ENCODE measurements at places on chromosomes 6 and 20. TPM values are rescaled to one million over a fixed set of nuclear protein-coding genes. Genes with fewer than 3 reads are reported as not detected.

The C6orf47 gene
- 12.0 TPM for total RNA-seq

GRCh38 chr20:8876366-8876765, 192.5 kb upstream of the PLCB4 start:
- H3K4me3 ChIP-seq, result no peak overlapping the region
- H3K4me1 ChIP-seq, result no peaks in the 10 kb centered on the region
- no peaks in the 10 kb centered on the region for H3K36me3 ChIP-seq
- DNase-seq, result no peak

The HSPA12B gene
- 1.3 TPM for total RNA-seq

DNA sequence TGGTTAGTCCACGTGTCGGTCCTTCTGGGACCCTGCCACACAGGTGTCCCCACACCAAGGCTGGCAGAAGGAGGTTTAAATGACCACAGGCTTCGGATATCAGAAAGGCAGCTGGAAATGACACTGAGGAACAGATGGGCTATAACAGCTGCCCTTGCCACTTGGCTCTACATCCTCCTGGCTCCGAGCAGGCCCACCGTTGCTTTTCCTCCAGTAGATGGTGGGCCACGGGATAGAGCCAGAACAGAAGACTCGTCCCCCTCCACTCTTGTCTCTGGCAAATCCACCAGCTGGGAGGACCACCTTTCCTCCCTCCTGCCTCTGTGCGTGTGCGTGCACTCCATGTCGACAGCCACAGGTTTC, 17.6 kb downstream of the WRNIP1 start:
- no peaks in the 10 kb centered on the region for H3K27me3 ChIP-seq
- H3K36me3 ChIP-seq, result no peaks in the 10 kb centered on the region
- H3K4me3 ChIP-seq, result no peak overlapping the region
- no peak overlapping the region for H3K27ac ChIP-seq
- H3K4me1 ChIP-seq, result no peaks in the 10 kb centered on the region
- DNase-seq, result no peak

GRCh38 chr6:49550492-49551077, at the start of gene C6orf141:
Gene C6orf141 (plus strand): TSS chr6:49550668. CDS start chr6:49550793, 125 bp downstream.
- peak within 1 kb of the TSS; percentile 65 for H3K27ac ChIP-seq
- H3K4me3 ChIP-seq, result peak within 1 kb of the TSS; percentile 26
- DNase-seq, result peak; percentile 37
- H3K36me3 ChIP-seq, result no peaks in the 10 kb centered on the region
- no peaks in the 10 kb centered on the region for H3K27me3 ChIP-seq
